ENCODE measurements at places on chromosomes 7 and 10. TPM values are rescaled to one million over a fixed set of nuclear protein-coding genes. Genes with fewer than 3 reads are reported as not detected.

The CTNNA3 gene
- total RNA-seq: 18.8 TPM

The ADIRF gene
- total RNA-seq: 9.7 TPM

The CXCL12 gene
- 126 TPM for total RNA-seq

The TMEM176A gene
- 6.2 TPM for total RNA-seq

The CREB5 gene
- total RNA-seq: 22.7 TPM

The MYL10 gene
- 14.8 TPM for total RNA-seq

The TRIM50 gene
- total RNA-seq: 0.44 TPM

The CYP2E1 gene
- 0.98 TPM for total RNA-seq

The OR2A1 gene
- total RNA-seq: 0.13 TPM

The KLLN gene
- 0.22 TPM for total RNA-seq

The DENND2A gene
- total RNA-seq: 23.9 TPM

The CTAGE8 gene
- total RNA-seq: 1.1 TPM

The ABCB4 gene
- total RNA-seq: 0.49 TPM
